ENCODE measurements at places on chromosomes 3 and 15.

GRCh38 chr15:39392469-39393047 lies 188.3 kb upstream of the THBS1 start:
- no peak for DNase-seq

GRCh38 chr3:131616719-131617118 lies 113.9 kb upstream of the MRPL3 start:
- no peak for DNase-seq

- DNase-seq: no peak
These were observed 301.4 kb downstream of the ULK4 start for GRCh38 chr3:41660510-41660909.

GRCh38 chr15:78508272-78508671 lies 895 bp downstream of the HYKK start:
- DNase-seq: no peak

DNA sequence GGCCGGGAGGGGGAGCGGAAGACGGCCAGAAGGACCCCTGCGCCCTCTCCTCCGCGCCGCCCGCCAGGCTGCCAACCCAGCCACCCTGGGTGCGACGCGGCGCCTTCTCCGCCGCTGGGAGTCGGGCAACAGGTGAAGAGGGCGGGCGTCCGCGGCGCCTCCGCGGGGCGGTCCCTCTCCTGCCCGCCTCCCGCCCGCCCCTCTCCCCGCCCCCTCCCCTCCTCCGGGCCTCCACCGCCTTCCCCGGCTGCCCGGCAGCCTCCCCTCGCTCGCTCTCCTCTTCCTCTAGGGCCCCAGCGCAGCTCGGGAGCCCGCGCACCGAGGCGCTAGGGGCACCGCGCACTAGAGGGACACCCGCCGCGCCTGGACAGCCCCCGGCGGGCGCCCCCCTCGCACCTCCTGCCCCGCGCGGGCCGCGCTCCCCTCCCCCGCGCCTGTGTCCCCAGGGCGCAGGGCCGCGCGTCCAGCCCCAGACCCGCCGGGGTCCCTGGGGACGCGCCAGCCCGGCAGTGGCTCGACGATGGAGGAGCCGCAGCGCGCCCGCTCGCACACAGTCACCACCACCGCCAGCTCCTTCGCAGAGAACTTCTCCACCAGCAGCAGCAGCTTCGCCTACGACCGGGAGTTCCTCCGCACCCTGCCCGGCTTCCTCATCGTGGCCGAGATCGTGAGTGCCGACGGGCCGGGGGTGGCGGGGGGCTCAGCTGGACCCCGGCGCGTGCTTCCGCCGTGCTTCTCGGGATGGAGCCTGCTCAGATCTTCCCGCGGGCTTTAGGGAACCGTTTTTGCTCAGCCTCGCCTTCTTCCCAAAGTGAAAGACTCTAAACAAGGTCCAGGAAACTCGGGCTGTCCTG lies at the start of gene CMTM8:
Gene CMTM8, plus strand, starts transcription at position 228 of the 854 bp plus-strand sequence. Its CDS starts 293 bp downstream, at position 521.
- peak; percentile 71 for DNase-seq

- no peak for DNase-seq
These were observed 86.9 kb downstream of the KLF15 start for GRCh38 chr3:126270145-126270811.

DNA sequence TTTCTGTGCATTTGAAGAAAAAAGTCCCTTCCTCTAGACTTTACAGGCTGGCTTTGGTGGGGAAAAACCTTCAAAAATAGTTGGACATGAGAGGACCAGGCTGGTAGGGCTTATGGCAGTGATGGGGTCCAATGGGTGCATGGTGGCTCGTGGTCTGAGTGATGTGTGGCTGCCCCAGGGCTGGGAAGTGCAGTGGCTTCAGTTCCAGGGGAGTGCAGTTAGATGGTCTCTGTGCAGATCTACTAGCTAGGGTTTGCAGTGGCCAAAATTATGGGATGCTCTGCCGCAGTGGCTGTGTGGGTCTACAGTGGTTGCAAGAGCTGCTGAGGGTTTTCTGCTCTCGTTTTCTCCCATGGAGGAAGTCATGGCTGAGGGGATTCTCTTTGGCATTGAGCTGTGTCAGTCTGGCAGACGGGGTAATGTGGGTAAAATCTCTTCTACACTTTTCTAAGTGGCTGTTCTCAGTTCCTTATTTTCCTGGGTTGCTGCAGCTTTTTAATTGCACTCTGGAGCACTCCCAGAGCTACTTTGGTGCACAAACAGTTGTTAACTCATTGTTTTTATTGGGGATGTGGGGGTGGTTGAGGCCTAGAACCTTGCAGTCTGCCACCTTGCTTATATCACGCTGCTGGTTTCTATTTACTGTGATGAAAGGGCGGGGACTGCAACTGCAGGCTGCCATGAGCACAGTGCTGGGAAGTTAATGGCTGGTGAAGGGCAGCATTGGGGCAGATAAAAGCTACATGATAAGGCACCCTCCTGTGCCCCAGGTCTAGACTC lies 1324.6 kb downstream of the NSUN3 start:
- no peak for DNase-seq

- no peak for DNase-seq
These were observed 148.8 kb upstream of the GADL1 start for GRCh38 chr3:31043184-31043819.

DNA sequence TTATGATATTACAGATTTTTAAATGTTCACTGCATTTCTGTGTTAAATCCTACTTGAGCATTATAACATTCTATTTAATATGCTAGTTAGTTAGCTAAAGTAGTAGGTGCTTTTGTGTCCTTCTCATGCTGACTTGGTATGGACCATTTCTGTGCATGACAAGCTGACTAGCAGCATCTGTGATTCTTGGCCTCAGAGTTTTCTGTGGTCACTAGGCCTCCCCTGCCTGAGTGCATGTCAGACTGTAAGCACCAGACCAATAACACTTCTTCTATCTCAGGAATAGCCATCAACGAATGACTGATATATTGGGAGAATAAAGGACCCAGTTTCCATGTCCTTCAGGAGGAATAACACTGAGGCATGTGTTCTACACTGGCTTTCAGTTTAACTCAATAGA lies 22.6 kb upstream of the SLC7A14 start:
- no peak for DNase-seq

DNA sequence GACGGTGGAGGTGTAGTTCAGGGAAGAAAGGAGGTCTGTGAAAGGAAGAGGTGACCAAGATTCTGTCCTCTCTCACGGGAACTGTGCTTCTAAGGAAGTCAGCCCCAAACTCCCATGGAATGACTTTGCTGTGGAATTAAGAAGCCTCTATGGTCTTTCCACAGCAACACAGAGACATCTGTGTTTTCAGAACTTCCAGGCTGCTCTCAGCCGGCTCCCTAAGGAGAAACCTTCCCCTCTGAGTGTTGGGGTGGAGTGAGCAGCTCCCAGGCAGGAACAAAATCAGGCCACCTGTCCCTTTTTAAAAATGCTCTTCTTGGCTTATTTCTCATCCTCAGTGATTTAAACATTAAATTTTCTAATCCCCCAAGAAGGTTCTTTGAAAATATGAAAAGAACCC lies 53.3 kb upstream of the SNRK start:
- DNase-seq: no peak

DNA sequence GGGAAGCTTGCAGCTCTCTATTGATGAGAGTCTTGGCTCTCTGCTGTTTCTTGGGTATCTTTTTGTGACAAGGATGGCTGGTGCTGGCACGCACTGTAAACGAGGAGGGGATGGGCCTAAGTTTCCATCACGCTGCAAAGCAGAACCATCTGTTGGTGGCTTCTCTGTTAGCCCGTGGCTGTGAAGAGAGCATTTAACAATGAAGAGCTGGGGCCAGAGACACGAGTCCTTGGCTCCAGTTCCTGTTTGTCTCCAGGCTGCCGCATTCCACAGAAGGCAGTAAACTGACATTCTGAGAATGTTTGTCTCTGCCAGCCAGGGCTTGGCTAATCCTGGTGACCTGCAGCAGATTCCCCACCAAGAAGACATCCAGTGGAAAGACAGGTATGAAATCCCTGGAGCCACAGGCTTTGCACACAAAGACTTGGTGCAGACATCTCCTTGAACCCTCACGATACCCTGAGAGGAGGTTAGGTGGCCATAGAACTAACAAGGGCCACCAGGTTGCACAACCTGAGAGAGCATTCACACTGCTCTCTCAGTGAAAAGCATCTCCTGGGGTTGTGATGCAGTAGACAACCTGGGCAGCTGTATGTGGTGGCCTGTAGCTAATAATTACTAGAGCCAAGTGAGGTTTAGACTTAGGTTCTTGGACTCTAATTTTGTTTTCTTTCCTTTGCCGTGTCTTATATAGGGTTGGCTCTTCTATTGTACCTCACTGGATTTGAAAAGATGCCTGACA lies 130.9 kb downstream of the ASB7 start:
- DNase-seq: no peak

DNA sequence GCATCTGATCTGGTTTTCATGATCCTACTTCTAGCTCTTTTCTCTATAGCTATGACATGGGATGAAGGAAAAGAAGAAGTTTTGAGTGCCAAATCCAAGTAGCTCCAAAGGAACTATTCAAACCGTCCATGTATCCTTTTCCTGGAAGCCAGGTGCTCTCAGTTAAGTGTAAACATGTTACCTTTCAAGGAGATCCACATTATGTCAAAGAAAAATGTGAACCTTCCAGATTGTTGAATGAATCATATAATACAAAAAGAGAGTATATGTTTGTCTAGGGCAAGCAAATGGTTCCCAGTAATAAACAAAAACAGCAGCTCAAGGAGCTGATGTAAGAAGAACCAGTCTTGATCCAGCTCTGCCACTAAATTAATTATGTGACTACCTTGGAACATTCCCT lies 534.9 kb downstream of the MAGI1 start:
- no peak for DNase-seq

GRCh38 chr3:183285828-183286457 lies 32.9 kb downstream of the B3GNT5 start:
- DNase-seq: peak; percentile 82

DNA sequence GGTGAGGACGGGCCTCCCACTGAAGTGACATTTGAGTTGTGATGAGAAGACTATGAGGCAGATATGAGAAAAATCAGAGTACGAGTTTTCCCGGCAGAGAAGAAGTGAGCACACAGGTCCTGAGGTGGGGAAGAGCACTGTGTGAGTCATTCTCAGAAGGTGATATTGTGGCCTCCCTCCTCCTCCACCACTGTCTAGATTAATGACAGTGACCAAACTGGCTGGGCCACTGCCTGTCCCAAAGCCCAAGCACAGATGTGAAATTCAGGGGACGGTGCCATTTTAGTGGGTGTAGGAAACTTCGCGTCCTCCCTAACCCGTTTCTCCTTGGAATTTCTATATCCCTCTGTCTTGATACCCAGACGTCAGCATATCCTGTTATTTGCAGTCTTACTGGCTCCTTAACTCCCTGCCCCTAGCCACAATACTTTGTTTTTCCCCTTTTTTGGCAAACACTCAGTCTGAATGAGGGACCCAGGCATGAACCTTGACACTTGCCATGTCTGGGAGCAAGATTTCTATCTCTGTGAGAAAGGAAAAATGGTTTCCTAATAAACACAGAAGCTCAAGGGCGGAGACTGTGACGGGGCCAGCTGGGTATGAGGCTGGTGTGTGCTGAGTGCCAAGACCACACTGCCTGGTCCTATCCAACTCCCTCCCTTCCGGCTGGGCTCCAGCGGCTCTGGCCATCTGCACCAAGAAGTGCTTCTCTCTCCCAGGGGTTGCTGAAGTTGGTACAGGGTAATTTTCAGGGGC lies 15.2 kb downstream of the PRICKLE2 start:
- no peak for DNase-seq

DNA sequence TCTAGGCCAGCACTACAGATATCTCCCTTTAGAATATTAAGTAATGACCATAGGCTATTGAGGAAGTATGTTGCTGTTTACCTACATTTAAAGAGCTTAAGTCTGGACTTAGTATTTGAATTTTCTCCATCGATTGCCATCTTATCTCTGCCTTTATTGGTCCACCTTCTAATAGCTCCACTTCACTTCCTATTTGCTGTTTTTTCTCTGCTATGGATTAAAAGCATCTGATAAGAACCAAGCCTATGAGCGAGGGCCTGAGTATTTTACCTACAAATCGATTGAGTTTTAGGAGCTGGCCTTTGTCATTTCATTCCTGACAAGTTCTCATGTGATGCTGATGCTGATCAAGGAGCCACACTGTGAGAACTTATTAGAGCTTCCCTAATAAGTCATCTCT lies 52.6 kb upstream of the AKAP13 start:
- DNase-seq: no peak

GRCh38 chr3:196350067-196350466 lies 11.9 kb upstream of the TM4SF19 start:
- no peak for DNase-seq

DNA sequence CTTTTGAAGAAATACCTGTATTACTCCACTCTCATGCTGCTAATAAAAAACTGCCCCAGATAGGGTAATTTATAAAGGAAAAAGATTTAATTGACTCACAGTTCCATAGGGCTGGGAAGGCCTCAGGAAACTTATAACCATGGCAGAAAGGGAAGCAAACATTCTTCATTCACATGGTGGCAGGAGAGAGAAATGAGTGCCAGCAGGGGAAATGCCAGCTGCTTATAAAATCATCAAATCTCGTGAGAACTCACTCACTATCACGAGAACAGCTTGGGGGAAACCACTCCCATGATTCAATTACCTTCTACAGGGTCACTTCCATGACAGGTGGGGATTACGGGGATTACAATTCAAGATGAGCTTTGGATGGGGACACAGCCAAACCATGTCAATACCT lies 18.7 kb downstream of the MFSD1 start:
- DNase-seq: no peak

- DNase-seq: no peak
These were observed 595.8 kb upstream of the NR2F2 start for GRCh38 chr15:95734422-95735316.

DNA sequence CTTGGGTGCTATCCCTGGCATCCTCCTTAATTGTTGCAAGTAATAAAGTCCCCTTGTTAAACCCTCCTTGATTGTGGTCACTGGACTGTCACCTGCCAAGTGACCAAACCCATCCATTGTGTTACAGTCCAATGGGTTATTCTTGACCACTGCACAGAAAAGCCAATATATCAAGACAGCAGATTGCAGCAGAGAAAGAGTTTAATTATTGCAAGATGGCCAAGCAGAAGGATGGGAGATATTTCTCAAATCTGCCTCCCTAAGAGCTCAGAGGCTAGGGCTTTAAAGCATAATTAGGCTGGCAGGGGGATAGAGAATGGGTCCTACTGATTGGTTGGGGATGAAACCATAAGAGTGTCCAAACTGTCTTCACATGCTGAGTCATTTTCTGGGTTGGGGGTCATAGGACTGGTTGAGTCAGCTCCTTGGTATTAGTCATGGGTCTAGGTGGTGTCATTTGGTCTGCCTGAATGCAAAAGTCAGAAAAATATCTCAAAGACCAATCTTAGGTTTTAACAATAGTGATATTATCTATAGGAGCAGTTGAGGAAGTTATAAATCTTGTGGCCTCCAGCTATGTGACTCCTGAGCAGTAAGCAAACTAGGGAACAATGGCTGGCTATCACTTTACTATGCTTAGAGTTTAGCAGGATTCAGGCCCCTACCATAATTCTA lies 19.1 kb upstream of the XYLB start:
- no peak for DNase-seq

- DNase-seq: no peak
These were observed 71.6 kb downstream of the MEIS2 start for GRCh38 chr15:37028625-37029296.

- peak; percentile 8 for DNase-seq
These were observed 216.8 kb downstream of the VGLL3 start for GRCh38 chr3:86774082-86774691.

GRCh38 chr3:58683466-58683865 lies 16.9 kb upstream of the FAM3D start:
- no peak for DNase-seq

- DNase-seq: no peak
These were observed 136.8 kb upstream of the FOXB1 start for GRCh38 chr15:59867086-59867855.

Measured in GM10248 (cell line).